Colonic mucosa (tissue), 4 donors: ENCODE measurements at places on chromosomes 1 and 21. TPM values are rescaled to one million over a fixed set of nuclear protein-coding genes. Genes with fewer than 3 reads are reported as not detected.

DNA sequence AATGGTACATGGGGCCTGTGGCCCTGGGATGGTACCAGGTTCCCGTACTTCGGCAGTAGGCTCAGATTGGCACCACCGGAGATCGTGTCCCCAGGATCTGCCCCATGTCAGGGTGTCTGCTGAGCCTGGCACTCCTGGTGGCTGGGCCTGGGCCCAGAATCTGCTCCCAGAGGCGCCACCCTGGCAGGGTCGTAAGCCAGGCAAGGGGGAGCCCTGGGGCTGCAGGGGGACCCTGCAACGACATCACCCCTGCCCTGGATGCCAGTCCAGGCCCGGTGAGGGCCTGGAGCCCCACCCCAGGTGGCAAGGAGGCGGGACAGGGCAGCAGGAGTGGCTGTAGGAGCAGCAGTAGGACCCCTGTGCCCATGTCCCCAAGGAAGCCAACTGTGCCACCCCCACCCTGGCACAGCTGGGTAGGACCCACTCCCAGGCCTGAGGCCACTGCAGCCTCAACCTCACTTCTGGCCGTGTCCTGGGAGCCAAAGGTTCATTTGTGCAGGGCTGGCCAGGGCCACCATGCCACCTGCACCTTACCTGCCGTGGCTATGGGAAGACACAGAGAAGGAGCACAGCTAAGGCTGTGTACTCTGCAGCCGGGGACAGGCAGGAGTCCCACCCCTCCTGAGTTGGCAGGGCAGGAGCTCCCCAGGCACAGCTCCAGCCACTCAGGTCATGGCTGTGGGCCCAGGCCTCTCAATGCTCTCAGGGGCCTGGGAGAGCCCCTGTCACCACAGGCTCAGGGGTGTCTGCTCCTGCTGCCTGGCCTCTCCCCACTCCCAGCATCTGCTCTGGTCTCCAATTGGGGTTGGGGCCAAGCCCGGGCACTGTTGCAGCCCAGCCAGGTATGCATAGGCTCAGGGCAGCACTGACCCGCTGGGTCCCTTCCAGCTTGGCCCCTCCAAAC is 141.7 kb downstream of the EIF4G3 start:
- no peaks in the 10 kb centered on the region for H3K4me1 ChIP-seq
- H3K27me3 ChIP-seq: no peaks in the 10 kb centered on the region
- no peak for DNase-seq
- H3K36me3 ChIP-seq: no peaks in the 10 kb centered on the region

DNA sequence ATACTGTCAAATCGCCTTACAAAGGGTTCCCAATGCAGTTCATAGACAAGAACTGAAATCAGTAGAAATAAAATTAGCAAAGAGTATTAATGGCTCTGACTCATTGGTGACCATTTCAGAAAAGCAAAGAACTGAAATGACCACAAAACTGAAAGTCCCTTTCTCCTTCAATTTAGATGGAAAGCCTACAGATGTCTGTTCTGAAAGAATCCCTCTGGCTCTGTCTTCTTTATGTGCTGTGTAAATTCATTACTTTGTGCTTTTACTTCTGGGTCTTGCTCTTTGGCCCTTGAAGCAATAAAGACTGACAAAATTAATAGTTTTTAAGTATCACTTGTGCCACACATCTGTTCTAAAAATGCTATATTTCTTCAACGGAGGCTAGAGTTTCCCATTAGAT is 62.7 kb upstream of the GPR89A start:
- no peaks in the 10 kb centered on the region for H3K36me3 ChIP-seq
- H3K27ac ChIP-seq: no peak overlapping the region
- no peaks in the 10 kb centered on the region for H3K4me1 ChIP-seq
- DNase-seq: no peak
- H3K4me3 ChIP-seq: no peak overlapping the region
- H3K27me3 ChIP-seq: no peaks in the 10 kb centered on the region

DNA sequence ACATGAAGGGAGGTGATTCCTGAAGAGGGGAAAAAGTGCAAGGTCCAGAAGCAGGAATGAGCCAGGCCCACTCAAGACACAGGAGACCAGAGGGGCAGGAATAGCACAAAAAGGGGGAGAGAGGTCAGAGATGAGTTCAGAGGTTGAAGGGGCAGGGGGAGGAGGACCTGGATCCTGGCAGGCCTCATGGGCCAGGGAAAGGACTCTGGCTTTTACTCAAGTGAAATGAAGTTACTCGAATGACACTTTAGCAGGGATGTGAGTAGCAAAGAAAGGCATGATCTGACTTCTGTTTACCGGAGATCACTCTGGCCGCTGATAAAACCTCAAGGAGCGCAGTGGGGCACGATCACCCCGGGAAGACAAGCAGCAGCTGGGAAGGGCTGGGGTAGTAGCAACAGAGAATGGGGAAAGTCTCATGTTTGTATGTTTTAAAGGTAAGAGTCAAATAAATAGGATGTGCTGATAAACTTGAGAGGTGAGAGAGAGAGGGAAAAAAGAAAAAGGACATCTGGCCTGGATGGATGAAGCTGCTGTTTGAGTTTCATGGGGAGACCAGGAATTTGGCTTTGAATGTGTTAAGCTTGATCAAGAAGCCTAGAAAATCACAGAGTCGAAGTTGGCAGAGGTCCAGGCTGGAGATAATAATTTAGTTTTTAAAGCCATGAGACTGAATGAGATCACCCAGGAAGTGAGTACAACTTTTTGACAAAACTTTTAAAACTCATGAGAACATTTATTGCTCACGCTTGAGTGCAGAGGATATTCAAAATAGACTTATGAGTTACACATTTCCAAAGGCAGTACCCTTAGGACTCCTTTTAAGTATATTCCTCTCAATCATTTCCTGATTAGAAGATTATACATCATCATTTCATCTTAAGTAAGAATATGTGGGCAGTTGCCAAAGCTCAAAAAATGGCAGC is 156.0 kb downstream of the RERE start:
- H3K27ac ChIP-seq: peak overlapping the region; percentile 34
- peaks cover 17% of the 10 kb centered on the region for H3K4me1 ChIP-seq
- no peaks in the 10 kb centered on the region for H3K36me3 ChIP-seq
- peak; percentile 35 for DNase-seq
- H3K27me3 ChIP-seq: no peaks in the 10 kb centered on the region
- no peak overlapping the region for H3K4me3 ChIP-seq

DNA sequence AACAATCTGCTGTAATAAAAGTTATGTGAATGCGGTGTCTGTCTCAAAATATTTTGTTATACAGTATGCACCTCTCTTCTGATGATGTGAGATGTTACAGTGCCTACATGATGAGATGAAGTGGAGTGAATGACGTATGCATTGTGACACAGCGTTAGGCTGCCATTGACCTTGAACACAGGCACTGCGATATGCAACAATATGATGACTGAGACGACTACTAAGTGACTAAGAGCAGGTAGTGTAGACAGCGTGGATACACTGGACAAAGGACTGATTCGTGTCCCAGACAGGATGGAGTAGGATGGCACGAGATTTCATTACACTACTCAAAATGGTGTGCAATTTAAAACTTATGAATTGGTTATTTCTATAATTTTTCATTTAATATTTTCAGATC is 8.4 kb downstream of the SGIP1 start:
- DNase-seq: no peak
- H3K4me3 ChIP-seq: no peak overlapping the region
- H3K4me1 ChIP-seq: no peaks in the 10 kb centered on the region
- H3K27ac ChIP-seq: no peak overlapping the region
- no peaks in the 10 kb centered on the region for H3K27me3 ChIP-seq
- H3K36me3 ChIP-seq: no peaks in the 10 kb centered on the region

GRCh38 chr1:2121101-2121691 is 71.0 kb downstream of the PRKCZ start:
- H3K4me3 ChIP-seq: no peak overlapping the region
- H3K36me3 ChIP-seq: no peaks in the 10 kb centered on the region
- no peaks in the 10 kb centered on the region for H3K27me3 ChIP-seq
- no peak overlapping the region for H3K27ac ChIP-seq
- no peaks in the 10 kb centered on the region for H3K4me1 ChIP-seq
- no peak for DNase-seq

GRCh38 chr1:165144757-165145397 is 211.6 kb downstream of the LMX1A start:
- no peak overlapping the region for H3K27ac ChIP-seq
- no peak overlapping the region for H3K4me3 ChIP-seq
- peak; percentile 49 for DNase-seq
- no peaks in the 10 kb centered on the region for H3K36me3 ChIP-seq
- H3K4me1 ChIP-seq: no peaks in the 10 kb centered on the region

DNA sequence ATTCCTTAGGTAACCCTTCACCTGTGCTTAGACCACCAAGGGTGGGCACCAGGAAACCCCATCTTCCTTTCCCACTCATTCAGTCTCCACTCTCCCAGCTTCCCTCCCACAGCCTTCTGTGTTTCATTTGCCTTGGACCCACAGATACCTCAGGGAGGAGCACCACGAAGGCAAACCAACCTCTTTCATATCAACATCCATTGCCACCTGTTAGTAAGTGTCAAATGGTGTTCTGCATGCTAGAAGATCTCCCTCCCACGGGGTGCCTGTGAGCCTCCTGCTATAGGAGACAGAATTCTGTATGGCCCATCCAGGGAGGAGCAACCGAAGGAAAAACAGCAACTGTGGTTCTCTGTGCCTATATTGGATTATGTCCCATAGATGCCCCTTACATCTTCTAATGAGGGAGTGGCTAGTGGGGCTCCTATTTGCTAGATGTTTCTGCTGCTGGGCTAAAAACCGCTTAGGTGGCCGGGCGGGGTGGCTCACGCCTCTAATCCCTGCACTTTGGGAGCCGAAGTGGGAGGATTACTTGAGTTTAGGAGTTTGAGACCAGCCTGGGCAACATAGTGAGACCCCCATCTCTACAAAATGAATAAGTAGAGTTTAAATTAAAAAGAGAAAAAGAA is 25.6 kb upstream of the SCCPDH start:
- H3K27me3 ChIP-seq: no peaks in the 10 kb centered on the region
- H3K27ac ChIP-seq: no peak overlapping the region
- DNase-seq: peak; percentile 20
- H3K4me3 ChIP-seq: no peak overlapping the region

The FAM131C gene
- total RNA-seq: not detected

The S100A2 gene
- total RNA-seq: 1.0 TPM

DNA sequence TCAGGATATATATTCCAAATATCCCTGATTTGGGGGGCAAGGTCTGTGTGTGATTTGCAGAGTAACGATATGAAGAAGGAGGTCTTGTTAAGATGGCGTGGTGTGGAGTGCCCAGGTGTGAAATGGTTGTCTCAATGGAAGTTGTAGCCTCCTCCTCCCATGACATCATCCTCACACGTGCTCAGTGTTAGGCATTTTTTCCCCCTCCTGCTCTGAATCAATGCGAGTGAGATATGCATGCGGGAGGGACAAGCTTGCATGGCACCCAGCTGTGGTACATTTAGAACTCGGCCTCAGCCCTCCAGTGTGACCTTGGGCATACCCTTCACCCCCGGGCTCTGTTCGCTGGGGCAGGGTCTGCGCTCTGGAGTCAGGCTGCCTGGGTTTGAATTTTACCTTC is 55.6 kb downstream of the B3GALT5 start:
- H3K4me1 ChIP-seq: no peaks in the 10 kb centered on the region
- no peak for DNase-seq
- no peaks in the 10 kb centered on the region for H3K27me3 ChIP-seq
- H3K27ac ChIP-seq: no peak overlapping the region
- no peak overlapping the region for H3K4me3 ChIP-seq
- no peaks in the 10 kb centered on the region for H3K36me3 ChIP-seq

DNA sequence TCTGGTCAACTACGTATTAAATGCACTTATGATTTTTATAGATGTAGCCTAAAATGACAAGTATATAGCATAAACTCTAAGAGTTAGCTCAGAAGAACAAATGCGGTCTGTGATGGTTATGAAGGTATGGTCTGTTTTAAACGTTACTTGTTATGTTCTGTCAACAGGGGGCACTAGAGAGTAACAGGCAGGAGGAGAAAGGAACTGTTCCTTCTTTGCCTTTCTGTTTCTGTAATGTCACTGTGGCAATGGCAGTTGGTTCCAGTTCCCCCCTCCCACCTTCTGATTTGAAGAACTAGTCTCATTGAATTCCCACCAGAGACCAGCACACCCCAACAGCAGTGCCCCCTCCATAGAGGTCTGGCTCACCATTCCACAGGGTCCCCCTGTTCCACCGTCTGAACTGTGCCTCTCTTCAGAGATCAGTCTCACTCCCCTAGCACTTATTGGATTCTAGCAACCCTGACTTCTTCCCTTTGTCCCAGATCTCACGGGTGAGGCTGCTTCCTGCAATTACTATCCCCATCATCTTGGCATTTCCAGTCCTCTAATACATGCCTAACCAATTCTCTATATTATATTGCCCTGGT is 14.0 kb downstream of the KRTAP24-1 start:
- H3K4me1 ChIP-seq: no peaks in the 10 kb centered on the region
- H3K27me3 ChIP-seq: no peaks in the 10 kb centered on the region
- H3K4me3 ChIP-seq: no peak overlapping the region
- DNase-seq: peak; percentile 22

GRCh38 chr1:29854700-29855276 is 618.5 kb downstream of the PTPRU start:
- H3K4me3 ChIP-seq: no peak overlapping the region
- no peaks in the 10 kb centered on the region for H3K4me1 ChIP-seq
- H3K27me3 ChIP-seq: no peaks in the 10 kb centered on the region
- H3K36me3 ChIP-seq: no peaks in the 10 kb centered on the region

DNA sequence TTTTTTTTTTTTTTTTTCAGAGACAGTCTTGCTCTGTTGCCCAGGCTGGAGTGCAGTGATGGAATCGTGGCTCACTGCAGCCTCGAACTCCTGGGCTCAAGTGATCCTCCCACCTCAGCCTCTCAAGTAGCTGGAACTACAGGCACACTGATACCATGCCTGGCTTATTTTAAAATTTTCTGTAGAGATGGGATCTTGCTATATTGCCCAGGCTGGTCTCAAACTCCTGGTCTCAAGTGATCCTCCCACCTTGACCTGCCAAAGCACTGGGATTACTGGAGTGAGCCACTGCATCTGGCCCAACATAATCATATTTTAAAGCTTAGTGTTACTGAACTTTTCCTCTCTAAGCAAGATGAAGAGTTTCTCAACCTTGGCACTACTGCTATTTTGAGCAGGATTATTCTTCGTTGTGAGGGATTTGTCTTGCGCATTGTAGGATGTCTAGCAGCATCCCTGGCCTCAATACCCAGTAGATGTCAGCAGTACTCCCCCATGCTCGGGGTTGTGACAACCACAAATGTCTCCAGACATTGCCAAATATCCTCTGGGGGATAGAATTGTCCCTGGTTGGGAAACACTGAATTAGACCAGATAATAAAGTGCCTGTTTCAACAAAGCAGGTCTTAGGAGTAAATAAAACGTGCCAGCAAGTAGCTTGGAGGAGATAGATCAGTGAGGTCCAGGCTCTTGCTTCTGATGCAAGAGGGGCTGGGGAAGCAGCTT is 15.1 kb upstream of the THRAP3 start:
- no peaks in the 10 kb centered on the region for H3K4me1 ChIP-seq
- no peak overlapping the region for H3K4me3 ChIP-seq
- no peaks in the 10 kb centered on the region for H3K27me3 ChIP-seq
- H3K36me3 ChIP-seq: no peaks in the 10 kb centered on the region

GRCh38 chr1:117598489-117598888 is 7.4 kb upstream of the TENT5C start:
- no peak for DNase-seq
- no peaks in the 10 kb centered on the region for H3K36me3 ChIP-seq
- H3K27me3 ChIP-seq: no peaks in the 10 kb centered on the region

- no peaks in the 10 kb centered on the region for H3K4me1 ChIP-seq
- no peak for DNase-seq
- H3K27me3 ChIP-seq: no peaks in the 10 kb centered on the region
- no peaks in the 10 kb centered on the region for H3K36me3 ChIP-seq
Measured at GRCh38 chr1:195715652-195716051, 892.6 kb downstream of the KCNT2 start.

- no peaks in the 10 kb centered on the region for H3K4me1 ChIP-seq
- H3K27me3 ChIP-seq: no peaks in the 10 kb centered on the region
- DNase-seq: no peak
- H3K36me3 ChIP-seq: no peaks in the 10 kb centered on the region
- H3K27ac ChIP-seq: no peak overlapping the region
- H3K4me3 ChIP-seq: no peak overlapping the region
Measured at GRCh38 chr1:98458511-98459485, 202.7 kb upstream of the SNX7 start.
